ENCODE measurements at places on chromosomes 12 and 14.
A peak's percentile ranks its signal among the peaks of the same experiment; 100 is the strongest.

DNA sequence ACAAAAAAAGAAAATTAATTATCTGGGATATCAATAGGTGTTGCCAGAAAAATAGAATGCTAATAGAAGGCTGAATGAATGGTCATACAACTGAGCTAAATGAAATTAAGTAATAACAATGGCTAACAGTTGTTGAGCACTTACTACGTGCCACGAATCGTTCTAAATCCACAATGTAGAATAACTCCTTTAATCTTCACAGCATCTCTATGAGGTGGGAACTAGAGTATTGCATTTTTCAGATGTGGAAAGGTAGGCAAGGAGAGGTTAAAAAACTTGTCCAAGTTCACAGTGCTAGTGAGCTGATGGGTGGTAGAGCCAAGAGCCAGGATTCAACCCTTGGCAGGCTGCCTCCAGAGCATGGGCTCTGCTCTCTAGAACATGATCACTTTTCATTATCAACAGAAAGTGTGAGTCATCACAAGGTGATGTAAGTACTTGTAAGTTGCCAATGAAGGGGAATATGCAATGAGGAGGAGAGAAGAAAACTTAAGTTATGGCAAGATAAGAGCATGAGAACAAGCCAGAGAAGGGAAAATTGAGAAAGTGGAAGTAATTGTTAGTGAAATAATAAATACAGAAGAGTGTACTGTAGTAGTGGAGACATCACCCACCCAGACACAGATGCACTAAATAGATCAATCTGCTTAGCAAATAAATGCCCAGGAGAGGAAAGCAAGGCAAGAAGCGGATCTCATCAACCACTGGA lies 122.1 kb downstream of the PRKD1 start:
- no peak for DNase-seq

DNA sequence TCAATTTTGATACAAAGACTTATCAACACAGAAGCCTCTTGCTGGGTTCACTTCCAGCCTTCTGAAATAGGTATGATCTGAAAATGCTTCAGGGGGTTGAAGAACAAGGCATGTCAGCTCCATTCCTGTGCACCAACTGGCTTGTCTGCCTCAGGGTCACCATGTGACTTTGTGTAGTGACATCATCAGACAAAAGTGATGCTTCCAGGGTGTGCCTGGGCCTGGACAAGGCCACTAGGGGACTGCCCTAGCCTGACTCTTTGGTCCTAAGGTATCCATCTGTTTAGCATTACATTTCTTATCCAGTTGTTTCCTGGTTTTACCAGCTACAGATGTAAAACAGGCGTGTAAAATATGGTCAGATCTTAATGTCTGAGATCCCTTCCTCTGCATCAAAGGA lies 155.6 kb downstream of the CAND1 start:
- no peak for DNase-seq

GRCh38 chr12:6555018-6555691 lies 687 bp downstream of the IFFO1 start:
- no peak for DNase-seq

DNA sequence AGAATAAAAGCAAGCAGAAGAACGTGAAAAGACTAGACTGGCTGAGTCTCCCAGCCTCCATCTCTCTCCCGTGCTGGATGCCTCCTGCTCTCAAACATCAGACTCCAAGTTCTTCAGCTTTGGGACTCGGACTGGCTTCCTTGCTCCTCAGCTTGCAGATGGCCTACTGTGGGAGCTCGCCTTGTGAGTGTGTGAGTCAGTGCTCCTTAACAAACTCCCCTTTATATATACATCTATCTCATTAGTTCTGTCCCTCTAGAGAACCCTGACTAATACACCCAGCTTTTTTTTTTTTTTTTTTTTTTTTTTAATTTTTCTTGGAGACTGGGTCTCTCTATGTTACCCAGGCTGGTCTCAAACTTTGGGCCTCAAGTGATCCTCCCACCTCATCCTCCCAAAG lies 46.9 kb downstream of the ACTN1 start:
- no peak for DNase-seq

GRCh38 chr12:70744178-70744577 lies 106.9 kb upstream of the PTPRB start:
- DNase-seq: no peak

- no peak for DNase-seq
These were observed 15.2 kb downstream of the SLC38A1 start for GRCh38 chr12:46253544-46254162.

GRCh38 chr12:130838284-130838950 lies 633 bp downstream of the STX2 start:
- DNase-seq: peak; percentile 21

DNA sequence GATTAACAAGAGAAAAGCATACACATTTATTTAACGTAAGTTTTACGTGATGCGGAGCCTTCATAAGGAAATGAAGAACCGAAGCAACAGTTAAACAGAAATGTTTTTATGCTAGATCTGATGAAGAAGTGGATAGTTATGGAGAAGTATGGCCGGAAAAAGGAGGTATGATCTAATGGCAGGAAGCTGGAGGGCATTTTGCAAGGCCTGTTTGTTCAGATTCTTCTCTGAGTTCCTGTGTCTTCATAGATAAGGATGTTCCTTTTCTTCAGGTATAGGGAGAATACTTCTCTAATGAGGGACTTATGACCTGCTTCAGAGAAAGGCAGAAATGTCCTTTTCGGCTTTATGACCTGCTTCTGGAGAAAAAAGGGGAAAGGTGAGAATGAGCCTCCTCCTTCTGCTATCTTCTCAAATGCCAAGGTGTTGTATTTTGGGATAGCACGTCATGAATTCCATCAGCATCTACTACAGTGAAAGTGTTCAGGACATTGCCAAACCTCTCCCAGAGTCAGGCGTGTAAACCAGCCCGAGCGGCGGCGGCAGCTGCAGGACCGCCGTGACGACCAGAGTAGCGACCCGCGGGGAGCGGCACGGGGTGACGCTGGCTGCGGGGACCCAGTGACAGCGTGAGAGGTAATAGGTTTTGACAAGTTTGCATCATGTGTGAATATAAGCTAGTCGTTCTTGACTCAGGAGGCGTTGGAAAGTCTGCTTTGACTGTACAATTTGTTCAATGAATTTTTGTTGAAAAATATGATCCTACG lies 33.7 kb upstream of the SGPP1 start:
- DNase-seq: no peak

GRCh38 chr12:6145564-6145963 lies 21.1 kb upstream of the VWF start:
- no peak for DNase-seq

- no peak for DNase-seq
These were observed 117.7 kb downstream of the SOX5 start for GRCh38 chr12:23831739-23832138.

- DNase-seq: no peak
These were observed 1187.3 kb upstream of the SEL1L start for GRCh38 chr14:82720946-82721345.

- no peak for DNase-seq
These were observed 8.5 kb downstream of the ZFP36L1 start for GRCh38 chr14:68784226-68784910.

GRCh38 chr12:4323396-4323795 lies 2.4 kb downstream of the TIGAR start:
- DNase-seq: no peak

GRCh38 chr12:94805749-94806529 lies 155.6 kb upstream of the TMCC3 start:
- DNase-seq: no peak

GRCh38 chr14:56293506-56293905 lies 175.3 kb downstream of the PELI2 start:
- no peak for DNase-seq

- DNase-seq: no peak
These were observed 38.7 kb upstream of the SYCP3 start for GRCh38 chr12:101777978-101778377.

DNA sequence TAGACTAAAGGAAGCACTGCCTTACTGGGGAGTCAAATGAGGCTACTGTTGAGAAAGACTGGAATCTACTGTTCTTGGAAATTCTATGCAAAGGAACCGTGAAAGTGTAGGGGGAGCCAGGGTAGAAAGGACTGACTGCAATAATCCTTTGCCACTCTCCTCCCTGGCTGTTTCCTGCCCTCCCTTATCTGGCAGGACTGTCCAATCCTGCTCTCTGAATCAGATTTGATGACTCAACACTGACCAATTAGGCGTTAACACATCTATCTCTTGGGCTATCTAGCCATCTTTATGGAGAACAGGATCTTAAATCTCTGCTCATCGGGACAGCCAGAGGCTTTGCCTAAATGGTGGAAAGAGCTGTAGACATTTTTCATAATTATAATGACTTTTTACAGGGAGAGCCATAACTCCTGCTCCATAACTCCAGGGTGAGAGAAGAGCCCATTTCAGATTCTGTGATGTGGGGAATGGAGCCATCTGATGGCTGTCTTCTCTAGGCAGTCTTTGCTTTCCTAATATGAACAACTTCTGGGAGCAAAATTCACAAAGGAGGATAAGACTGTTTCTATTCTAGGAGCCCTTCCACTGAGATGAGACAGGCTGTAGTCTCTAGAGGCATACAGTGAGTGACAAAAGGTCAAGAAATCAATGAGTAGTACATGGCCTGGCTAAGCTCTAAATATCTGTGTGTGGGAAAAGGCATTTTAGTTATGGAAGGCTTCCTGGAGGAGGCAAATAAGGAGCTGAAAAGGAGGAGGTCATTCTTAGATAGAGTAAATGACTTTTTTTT lies 68.9 kb upstream of the CISTR start:
- DNase-seq: no peak

- no peak for DNase-seq
These were observed 461.2 kb downstream of the TMEM121 start for GRCh38 chr14:105987563-105987962.

DNA sequence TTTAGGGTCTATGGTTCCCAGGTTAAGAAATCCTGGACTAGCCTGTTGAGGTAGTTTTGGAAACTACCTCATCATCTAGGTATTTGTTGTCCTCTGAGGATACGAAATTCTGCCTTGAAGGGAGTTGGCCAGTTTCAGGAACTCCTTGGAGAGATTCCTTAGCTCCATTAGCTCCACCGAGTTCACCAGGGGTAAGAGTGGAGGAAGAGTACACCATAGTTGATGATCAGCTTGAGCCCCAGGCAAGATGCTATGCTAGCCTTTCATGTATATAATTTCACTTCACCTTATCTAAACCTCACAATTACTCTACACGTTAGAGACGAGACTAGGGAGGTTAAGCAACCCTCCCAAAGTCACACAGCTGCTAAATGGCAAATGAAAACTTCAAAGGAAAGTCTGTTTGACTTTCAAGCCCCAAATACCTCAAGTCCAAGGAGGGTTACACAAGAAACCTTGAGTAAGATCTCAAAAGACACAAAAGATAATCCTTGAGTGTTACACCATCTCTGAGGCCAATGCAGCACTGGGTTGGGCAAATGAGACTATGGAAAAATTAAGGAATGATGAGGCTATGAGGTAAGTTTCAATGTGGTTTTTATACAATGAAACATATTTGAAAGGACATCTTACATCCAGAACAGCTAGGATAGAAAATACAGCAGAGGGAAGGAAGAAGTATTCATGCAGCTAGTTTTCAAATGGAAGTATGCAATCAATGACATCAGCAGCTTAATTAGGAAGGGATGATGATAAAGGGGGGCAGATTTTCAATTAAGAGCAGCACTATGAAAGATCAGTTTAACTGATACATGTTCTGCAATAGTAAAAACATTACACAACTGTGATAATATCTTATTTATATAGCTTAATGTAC lies 97.2 kb upstream of the KRAS start:
- DNase-seq: no peak

DNA sequence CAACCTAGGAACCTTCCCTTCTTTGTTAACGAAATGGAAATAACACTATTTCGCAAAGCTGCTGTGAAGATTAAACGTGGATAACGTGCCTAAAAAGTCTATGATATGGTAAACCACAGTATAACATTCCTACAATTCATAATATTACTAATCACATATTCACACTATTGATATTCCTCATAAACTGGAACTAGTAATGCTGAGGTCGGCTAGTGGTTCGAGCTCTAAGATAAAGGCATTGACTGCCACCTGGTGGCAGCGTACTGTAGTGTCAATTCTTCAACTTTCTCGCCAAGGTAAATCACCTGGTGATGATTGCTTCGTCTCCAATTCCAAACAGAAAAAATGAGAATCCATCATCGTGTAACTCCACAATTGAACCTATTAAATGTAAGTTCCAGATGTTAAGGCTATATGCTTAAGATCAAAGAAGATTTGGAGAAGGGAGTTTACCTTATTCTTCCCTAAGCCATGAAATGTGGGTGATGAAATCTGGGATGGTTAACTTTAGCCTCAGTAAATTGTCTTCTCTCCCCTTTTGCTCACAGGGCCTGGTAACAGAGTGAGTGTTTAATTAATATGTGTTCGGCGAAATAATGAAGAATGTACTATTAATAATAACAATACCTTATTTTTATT lies 197.5 kb upstream of the TMEM132C start:
- DNase-seq: peak; percentile 24

- DNase-seq: no peak
These were observed 1.0 kb downstream of the CACNA2D4 start for GRCh38 chr12:1917172-1918070.

GRCh38 chr12:115736360-115736759 lies 541.1 kb downstream of the MED13L start:
- DNase-seq: no peak

GRCh38 chr14:53542732-53543131 lies 389.6 kb upstream of the DDHD1 start:
- DNase-seq: no peak

All from T-helper 1 cell (primary cell).